ENCODE measurements at places on chromosomes 7 and 10.

- no peak for DNase-seq
Observed at GRCh38 chr7:94949532-94949931, 42.1 kb downstream of the PPP1R9A start.

GRCh38 chr7:24018331-24018730, 265.7 kb upstream of the NPY start:
- no peak for DNase-seq

DNA sequence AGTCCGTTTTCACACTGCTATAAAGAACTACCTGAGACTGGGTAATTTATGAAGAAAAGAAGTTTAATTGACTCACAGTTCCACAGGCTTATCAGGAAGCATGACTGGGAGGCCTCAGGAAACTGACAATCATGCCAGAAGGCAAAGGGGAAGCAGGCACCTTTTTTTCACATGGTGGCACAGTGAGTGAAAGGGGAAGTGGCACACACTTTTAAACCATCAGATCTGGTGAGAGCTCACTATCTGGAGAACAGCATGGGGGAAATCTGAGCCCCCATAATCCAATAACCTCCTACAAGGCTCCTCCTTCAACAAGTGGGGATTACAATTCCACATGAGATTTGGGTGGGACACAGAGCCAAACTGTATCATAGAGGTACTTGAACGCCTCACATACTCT, 30.0 kb downstream of the AGR3 start:
- no peak for DNase-seq

- no peak for DNase-seq
Observed at GRCh38 chr7:126948664-126949063, 304.1 kb downstream of the GRM8 start.

DNA sequence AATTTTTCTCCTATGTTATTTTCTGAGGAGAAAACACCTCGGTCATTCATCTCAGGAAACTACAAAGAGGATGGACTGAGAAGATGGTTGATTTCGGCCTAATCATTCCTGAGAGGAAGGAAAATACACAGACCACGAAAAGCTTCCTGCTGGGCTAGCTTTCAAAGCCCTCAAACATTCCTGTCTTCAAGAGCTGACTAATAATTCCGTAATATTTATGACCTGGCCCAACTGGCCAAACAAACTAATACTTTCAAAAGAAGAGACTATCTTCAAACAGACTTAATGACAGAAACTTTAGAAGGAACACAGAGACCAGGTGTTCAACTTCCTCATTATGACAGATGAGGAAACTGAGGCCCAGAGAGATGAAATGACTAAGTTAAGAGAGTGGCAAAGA, 215.1 kb upstream of the FRMD4A start:
- no peak for DNase-seq

- no peak for DNase-seq
Observed at GRCh38 chr10:119022846-119023552, 6.5 kb upstream of the NANOS1 start.

- no peak for DNase-seq
Observed at GRCh38 chr7:150848561-150849115, 3.7 kb upstream of the AOC1 start.
